Stromal cell of bone marrow (primary cell): ENCODE measurements at places on chromosomes 12 and 14.

DNA sequence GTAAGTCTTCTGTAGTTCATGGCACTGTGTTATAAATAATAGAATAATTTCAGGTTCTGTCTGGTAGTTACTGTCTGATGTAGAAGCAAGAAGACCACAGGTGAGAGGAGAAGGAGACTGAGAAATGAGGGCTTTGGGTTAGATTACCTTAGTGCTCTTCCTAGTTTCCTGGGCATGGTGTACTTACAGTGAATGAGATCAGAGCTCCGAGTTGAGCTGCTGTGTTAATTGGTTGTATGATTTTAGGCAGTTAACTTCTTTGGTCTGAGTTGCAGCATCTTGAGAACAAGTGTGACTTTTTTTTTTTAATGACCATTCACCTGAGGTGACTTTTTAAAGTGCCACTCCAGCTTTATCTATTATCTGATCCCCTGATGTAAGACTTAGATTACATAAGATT, 41.5 kb downstream of the WDR20 start:
- no peak for DNase-seq

- no peak for DNase-seq
Observed at GRCh38 chr14:64248689-64249088, 45.5 kb downstream of the ESR2 start.

- no peak for DNase-seq
Observed at GRCh38 chr14:67335781-67336180, 23.8 kb downstream of the ATP6V1D start.

GRCh38 chr14:96108911-96109310, 69.7 kb downstream of the C14orf132 start:
- DNase-seq, result no peak

DNA sequence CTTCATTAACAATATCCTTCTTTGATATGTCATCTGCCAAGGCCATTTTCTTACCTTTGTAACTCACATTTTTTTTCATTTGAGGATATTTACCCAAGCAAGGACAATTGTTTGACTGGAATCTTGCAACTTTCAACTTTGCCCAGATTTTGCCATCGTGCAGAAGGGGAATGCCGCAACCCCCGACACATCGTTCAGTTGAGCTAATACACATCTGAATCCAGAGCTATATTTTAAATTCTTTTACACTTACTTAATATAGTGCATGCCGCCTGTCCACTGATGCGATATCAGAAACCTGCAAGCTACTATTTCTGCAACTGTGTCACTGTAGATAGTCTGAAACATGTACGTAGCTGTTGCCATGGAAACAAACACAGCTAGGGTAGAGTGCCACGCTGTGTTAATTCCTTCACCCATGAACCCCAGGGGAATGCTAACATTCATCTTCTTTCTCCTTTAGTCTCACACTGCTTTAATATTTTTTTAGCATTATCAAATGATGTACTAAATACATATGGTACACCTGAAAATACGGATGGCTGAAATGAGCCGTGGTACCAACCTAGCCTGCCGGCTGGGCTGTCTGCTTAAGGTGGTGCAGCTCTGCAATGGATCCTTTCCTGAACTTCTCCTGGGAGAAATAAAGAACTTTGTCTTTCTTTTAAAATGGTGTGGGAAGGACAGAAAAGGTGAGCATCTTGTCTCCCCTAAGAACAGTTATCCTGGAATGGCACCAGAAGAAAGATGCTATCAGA, 77.0 kb upstream of the FOXN3 start:
- DNase-seq, result no peak

- DNase-seq, result no peak
Observed at GRCh38 chr14:103250181-103250580, 83.9 kb upstream of the EIF5 start.

DNA sequence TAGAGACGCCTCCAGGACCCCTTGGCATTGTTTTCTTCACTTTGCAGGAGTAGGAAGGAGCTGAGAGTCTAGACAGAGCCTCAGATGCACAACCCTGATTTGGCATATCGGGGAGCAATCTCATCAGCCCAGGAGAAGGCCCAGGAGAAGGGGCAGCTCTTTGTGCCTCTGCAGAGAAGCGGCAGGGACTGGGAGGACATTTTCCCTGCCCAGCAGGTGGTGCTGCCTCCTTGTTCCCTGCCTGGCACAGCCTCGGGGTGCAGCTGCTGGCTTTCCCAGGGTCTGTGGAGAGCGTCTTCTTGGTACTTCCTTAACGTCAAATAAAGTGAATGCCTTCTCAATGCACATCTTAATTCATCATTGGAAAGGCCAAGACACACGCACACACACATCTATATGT, 419.5 kb downstream of the TMEM121 start:
- no peak for DNase-seq

DNA sequence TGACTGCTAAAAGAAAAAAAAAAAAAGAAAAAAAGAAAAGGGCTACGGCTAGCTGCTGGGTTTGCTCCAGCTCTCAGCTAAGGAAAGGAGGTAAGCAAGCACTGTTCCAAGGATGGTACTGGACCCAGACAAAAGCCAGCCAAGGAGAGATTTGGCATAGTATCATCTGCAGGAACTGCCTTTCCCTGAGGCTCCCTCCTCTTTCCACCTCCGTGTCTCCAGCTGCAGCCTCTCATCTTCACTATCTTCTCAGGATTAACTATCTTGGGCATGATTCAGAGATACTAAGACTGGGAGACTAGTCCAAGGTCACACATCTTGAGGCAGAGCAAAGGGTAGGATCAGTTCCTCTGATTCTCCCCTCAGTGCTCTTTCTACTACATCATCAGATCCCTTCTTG, 6.0 kb downstream of the KITLG start:
- no peak for DNase-seq

- DNase-seq, result no peak
Observed at GRCh38 chr12:20289520-20289919, 78.8 kb upstream of the PDE3A start.

GRCh38 chr12:22399464-22400180, 65.1 kb upstream of the ST8SIA1 start:
- no peak for DNase-seq

DNA sequence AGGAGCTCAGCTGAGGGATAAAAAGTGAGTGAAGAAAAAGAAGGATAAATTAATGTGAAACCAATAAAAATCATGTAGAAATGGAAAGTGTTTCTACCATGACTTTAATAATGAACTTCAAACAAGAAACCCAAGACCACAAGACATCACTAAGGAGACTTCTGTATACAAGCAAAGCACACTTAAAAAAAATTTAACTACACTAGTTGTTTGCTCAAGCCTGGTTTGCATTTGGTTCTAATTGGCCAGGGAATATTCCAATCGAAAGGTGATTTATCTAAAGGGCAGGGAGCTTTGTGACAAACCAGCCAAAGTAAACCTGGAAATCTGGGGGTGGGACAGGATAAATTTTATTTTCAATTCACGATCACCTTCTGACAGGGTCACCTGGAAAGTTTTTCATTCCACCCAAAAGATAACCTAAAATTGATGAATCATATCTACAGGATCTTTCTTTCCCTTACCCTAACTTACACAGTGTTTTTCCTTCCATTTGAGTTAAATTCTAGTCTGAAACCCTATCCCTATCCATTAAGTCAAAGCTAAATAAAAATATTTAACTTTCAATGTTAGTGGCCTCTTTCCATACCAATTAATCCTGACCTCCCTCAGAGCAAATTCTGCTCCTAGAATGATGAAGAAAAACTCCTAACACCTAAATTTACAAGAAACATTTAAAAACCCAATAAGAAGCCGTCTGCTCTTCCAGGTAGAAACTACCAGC, 2.6 kb downstream of the EGLN3 start:
- no peak for DNase-seq

DNA sequence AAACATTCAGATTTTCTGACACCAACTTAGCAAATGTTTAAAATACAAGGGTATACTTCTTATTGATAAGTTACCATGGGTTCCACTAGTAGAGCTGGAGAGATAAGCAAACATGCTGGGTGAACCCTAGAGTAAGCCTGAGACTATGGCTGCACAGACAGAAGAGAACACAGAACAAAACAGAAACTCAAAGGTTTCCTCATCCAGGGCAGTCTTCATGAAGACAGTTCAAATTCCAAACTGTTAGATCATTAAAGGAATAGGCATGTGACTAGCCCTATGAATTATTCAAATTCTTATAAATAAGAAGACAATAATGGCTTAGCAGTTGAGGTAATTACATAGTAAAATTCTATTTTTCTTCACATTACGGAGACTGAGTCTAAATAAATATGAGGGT, 28.1 kb downstream of the BTBD7 start:
- DNase-seq, result no peak

GRCh38 chr12:81141217-81141616, 63.3 kb downstream of the ACSS3 start:
- DNase-seq, result no peak

DNA sequence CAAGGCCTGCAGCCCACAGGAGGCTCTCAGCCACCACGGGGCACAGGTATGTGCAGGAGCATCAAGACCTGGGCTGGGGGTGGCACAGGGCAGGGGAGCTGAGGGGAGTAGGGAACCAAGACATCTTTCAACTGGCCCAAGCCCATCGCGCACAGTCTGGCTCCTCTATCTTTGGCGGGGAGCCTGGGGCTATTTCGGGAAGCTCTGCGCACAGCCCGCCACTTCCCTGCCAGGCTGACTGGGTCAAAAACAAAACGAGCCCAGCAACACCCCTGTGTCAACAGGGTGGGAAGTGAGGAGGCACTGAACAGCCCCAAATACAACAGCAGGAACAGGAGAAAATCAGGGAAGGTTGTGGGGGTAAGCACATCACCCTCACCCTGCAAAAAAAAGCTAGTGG, 83.9 kb downstream of the ARL6IP4 start:
- no peak for DNase-seq

DNA sequence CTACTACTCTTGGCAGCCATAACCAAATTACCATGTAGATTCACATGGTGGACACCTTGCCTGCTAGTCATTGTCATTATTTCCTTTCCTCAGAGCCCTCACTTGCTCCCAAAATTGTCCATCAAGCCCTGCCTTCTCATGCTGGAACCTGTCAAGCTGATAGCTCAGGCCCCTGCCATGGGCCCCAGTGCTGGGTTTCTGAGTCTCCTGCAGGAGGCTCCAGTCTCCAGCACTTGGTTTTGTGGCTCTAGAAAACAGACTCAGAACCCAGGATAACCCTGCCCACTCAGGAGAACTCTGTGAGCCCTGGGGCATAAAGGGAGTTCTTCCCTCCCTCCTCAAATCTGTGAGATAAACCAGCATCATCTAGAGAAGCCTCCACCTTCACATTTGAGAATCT, 10.8 kb downstream of the KRT71 start:
- DNase-seq, result no peak

- DNase-seq, result no peak
Observed at GRCh38 chr12:70252832-70253231, 9.6 kb downstream of the CNOT2 start.
